Germinal center (tissue), 1 donor: ENCODE measurements at places on chromosomes 12 and 14.

DNA sequence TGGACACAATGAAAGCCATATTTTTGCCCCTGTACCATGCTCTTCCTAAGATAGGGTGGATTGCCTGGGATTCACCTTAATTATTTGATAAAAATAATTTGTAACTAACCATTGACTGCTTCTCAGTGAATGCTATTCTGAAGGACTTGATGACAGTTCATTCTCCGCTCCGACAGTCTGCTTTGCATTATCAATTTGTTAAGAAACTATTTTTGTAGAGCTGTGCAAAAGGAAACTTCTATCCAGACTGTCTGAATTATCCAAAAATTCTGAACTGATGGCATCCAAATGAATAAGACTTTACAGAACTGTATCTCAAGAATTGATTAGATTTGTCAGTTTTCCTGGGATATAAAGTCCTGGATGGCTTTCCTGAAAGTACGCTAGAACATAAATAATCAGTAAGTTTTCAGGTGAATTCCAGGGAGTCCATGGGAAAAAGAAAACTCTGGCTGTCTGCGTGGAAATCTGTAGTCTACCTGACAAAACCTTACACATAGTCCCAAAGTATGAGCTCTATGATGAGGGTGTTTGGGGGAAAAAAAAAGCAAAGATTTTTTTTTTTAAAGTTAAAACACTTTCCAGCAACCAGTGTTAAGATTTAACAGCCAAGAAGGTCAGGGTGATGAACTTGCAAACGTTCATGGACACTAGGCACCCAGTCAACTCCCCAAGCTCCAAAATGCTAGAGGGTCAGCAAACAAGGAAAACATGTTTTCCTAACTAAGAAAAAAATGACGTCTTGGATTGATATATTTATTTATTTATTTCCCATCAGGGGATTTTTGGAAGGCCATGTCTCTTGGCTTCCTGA is 291.1 kb upstream of the TBX3 start:
- DNase-seq, result no peak

- DNase-seq, result no peak
Measured at GRCh38 chr14:81829447-81829846, 295.8 kb upstream of the SEL1L start.

DNA sequence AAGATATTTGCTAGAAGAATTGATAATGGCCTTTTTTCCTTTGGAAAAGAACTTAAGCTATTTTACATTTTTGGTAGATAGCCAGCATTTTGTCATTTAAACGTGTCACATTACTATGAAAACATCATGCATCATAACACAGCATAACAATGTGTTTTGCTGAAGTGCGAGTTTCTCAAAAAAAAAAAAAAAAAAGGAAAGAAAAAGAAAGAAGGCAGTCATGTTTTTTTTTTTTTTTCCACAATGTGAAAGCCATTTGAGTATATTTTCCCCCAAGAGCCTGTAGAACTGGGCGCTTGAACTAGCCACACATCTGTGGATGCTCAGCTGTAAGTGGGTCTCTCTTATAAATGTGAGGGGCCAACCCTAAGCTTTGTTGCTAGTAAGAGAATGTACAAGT is 300.1 kb downstream of the AKAP6 start:
- no peak for DNase-seq

GRCh38 chr14:27739657-27740156 is 1026.9 kb upstream of the FOXG1 start:
- DNase-seq, result no peak

- DNase-seq, result no peak
Measured at GRCh38 chr12:130715150-130715997, 725 bp downstream of the RIMBP2 start.

DNA sequence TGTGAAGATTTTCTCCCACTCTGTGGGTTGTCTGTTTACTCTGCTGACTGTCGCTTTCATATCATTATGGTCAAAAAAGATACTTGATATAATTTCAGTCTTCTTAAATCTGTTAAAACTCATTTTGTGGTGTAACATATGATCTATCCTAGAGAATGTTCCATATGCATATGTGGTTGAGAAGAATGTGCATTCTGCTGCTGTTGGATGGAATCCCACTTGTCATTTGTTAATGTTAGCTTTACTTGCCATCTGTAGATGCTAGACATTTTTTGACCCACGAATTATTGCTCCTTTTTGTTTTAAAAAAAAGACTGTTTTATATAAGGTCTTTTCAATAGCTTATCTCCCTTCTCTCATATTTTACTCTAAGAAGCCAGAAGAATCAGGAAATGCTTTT is 26.3 kb upstream of the OR5AU1 start:
- no peak for DNase-seq

GRCh38 chr12:66072135-66072534 is 58.4 kb downstream of the LLPH start:
- DNase-seq, result no peak
